GM23338 (cell line): ENCODE measurements at places on chromosomes 5 and 9. TPM values are rescaled to one million over a fixed set of nuclear protein-coding genes. Genes with fewer than 3 reads are reported as not detected.

Gene TMEM252
- not detected in 2 replicates for polyA plus RNA-seq

Gene SOX30
- 0.43 and 0.47 TPM in 2 replicates for polyA plus RNA-seq

Gene GABRB2
- 0.10 and 0.11 TPM in 2 replicates for polyA plus RNA-seq

Gene PCDHA11
- polyA plus RNA-seq, result 8.5 and 11.6 TPM in 2 replicates

Gene N4BP3
- polyA plus RNA-seq, result 9.8 and 10.9 TPM in 2 replicates
